ENCODE measurements at places on chromosomes 16 and 17. TPM values are rescaled to one million over a fixed set of nuclear protein-coding genes. Genes with fewer than 3 reads are reported as not detected.

The CD300C gene
- total RNA-seq = 0.84 TPM

The FOXF1 gene
- 11.1 TPM for total RNA-seq

The HSD17B2 gene
- 28.0 TPM for total RNA-seq

DNA sequence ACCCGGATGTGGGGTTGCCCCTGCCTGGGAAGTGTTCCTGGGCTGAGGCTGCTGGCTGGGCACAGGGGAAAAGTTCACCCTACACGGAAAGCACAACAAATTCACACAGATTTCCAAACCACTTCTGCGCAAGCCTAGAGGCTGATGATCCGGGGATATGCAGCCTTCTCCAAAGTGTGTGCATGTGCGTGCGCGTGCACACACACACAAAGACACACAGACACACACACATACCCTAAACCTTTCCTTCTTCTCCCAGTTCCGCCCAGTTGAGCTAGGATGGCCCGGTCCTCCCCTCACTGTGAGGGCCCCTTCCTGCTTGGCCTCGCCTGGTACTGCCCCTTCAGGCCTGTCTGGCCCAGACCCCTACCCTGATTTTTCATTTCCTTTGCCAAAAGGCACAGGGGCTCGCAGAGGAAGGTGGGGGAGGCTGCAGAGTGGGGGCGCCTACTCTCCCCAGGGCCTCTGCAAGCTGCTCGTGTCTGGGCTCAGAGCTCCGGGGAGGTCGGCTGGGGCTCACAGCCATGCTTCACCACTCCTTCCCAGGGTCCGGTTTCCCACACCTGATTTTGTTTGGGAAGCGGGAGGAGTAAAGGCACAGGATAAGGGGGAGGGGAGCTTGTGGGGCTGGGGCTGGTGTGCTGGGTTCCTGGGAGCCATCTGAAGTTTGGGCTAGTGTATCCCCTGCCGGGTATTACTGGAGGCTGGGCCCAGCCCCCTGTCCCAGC lies 144.7 kb downstream of the ENGASE start:
- no peak for DNase-seq

- DNase-seq = no peak
These were observed 5.5 kb downstream of the C16orf96 start for GRCh38 chr16:4561596-4561995.

GRCh38 chr17:20059728-20060188 lies 50.6 kb downstream of the SPECC1 start:
- peak; percentile 84 for DNase-seq

GRCh38 chr17:78692460-78693010 lies 89.5 kb downstream of the CYTH1 start:
- DNase-seq = no peak

- no peak for DNase-seq
These were observed 245.6 kb downstream of the CA10 start for GRCh38 chr17:51912939-51913338.

DNA sequence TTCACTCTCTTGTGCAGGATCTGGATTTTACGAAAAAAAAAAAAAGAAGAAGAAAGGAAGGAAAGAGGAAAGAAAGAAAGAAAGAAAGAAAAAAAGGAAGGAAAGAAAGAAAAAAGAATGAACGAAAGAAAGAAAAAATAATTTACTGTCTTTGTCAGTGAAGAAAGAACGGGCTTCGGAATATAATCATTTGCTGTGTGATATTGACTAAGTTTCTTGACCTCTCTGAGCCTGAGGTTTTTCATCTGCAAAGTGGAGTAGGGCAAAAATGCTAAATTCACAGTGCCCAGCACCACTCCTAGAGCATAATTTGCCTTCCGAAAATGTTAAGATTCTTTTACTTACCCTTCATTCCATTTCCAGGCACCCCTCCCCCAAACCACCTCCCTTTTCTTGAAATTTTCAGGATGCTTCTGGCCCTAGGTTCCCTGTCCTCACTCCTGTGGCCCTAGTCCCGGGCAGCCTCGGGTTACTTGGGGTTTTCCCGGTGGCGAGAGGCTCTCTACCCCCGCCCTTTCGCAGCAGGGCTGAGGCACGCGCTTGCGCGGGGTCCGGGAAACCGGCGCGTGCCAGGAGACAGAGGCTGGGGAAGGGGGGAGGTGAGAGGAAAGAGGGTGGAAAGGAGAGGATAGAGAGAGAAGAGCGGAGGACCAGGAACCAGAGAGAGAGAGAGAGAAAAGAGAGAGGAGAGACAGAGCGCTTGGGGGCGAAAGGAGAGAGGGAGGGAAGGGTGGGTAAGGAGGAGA lies at the start of gene CNTNAP1:
Gene CNTNAP1 (plus strand): TSS at position 556 of the 746 bp plus-strand sequence. CDS start 299 bp downstream, outside the sequence.
- DNase-seq = peak; percentile 81

Measured in M059J (cell line).